K562 (cell line): ENCODE measurements at places on chromosomes 3 and 15.

GRCh38 chr3:169147238-169148008 lies 516.1 kb downstream of the MECOM start:
- DNase-seq, result peak; percentile 78

GRCh38 chr3:180932819-180933218 lies 20.3 kb downstream of the FXR1 start:
- no peak for DNase-seq

GRCh38 chr3:127967316-127967715 lies 52.3 kb downstream of the KBTBD12 start:
- DNase-seq, result no peak

- peak; percentile 49 for DNase-seq
These were observed 94.9 kb downstream of the MEX3B start for GRCh38 chr15:81950841-81951414.

GRCh38 chr3:127908951-127909350 lies 6.1 kb upstream of the KBTBD12 start:
- no peak for DNase-seq

- no peak for DNase-seq
These were observed 16.9 kb upstream of the FAM3D start for GRCh38 chr3:58683466-58683865.

- DNase-seq, result peak; percentile 99
These were observed at the start of gene FBXL2 for GRCh38 chr3:33277193-33277882. FBXL2 (plus strand) TSS chr3:33277442; CDS start chr3:33277513, 71 bp downstream.

- DNase-seq, result no peak
These were observed 50.7 kb downstream of the CA12 start for GRCh38 chr15:63330926-63331325.

- no peak for DNase-seq
These were observed 8.5 kb downstream of the POC1A start for GRCh38 chr3:52145736-52146110.

- no peak for DNase-seq
These were observed 63.6 kb upstream of the NR2E3 start for GRCh38 chr15:71746719-71747118.

GRCh38 chr3:189724356-189724755 lies 93.2 kb downstream of the TP63 start:
- DNase-seq, result no peak

DNA sequence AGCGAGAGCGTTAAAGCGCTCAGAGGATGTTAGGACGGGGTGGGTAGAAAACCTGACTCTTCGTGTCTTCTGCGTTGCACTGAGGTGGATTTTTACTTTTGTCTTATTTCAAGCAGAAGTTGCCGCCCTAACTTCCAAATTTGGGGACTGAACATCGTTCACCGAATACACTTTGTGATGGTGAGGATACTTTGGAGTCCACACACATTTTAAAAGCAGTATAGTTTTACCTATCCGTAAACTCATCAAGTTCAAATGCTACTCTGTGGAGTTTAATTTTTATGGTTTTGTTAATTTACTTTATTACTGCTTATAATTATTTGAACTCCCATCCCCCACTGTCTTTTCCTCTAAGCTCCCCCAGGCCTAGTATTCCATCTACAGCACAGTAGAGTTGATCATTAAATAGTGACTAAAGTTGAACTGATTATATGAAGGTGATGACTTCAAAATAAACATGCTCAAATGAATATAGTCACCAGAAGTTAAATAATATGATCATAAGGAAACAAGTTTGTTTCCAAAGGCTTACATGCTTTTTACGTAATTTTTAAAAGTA lies 617 bp upstream of the EOGT start:
- DNase-seq, result no peak

DNA sequence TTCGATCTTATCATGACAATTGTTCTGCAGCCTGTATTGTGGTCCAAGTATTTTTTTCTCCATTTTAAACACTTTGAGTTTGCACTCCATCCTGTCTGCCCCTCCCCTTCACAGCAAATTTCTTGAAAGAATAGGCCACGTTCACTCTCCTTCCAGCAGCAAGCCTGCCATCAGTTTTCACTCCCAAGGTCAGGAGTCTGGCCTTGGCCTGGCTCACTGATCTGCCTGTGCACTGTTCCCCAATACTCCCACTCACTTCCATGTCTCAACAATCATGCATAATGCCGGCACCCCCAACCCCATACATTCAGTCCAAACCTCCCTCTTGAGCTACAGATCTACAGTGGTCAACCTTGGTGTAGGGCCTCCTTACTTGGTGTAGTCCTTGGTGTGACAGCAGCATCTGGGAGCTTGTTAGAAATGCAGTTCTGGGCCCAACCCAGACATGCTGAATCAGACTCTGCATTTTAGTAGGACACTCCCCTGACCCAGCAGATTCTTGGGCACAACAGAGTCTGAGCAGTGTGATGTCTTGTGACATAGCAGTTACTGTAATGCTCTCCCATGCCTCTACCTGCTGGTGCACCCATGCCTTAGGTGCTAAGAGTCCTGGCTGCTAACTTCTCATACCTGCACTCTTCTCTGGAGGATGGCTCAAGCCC lies 58.3 kb upstream of the XCR1 start:
- DNase-seq, result no peak

DNA sequence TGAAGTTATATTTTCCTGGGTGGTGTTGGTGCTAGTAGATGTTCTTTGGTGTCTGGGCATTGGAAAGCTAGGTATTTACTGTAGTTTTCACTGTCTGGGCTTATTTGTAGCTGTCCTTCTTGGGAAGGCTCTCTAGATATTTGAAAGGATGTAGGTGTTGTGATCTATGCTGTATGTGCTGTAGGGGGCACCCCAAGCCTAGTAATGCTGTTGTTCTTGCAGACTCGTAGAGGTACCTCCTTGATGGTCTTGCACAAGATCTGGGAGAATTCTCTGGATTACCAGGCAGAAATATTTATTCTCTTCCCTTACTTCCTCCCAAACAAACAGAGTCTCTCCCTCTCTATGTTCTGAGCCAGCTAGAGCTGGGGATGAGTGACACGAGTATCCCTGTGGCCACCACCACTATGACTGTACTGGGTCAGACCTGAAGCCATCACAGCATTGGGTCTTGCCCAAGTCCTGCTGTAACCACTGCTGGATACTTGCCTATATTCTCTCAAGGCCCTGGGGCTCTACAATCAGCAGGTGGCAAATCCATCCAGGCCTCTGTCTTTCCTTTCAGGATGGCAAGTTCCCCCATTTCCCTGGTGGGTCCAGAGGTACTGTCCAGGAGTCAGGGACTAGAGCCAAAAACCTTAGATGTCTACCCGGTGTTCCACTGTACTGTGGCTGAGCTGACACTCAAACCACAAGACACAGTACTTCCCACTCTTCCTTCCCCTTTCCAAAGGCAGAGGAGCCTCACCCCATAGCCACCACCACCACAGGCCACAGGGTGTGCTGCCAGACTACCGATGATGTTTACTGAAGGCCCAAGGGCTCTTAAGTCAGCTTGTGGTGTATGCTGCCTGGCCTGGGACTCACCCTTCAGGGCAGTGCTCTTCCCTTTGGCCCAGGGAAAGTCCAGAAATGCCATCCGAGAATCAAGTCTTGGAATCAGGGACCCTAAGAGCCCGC lies 195.2 kb upstream of the DPPA4 start:
- no peak for DNase-seq

DNA sequence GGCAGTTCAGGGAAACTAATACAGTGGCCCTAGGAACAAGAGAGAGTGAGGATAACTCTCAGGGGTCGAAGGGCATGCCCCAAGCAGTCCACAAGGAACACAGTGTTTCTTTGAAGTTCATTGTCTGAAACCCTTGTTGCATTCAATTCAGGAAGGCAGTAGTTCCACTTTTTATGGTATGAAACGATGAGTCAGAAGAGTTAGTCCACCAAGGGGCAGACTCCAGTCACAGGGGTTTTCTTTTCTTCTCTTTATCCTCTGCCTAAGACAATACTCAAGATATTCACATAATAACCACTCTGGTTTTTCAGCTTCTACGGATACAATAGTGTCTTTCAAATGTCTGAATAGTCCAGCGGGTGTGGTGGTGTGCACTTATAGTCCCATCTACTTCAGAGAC lies 23.7 kb upstream of the TICRR start:
- DNase-seq, result no peak

- DNase-seq, result peak; percentile 18
These were observed 893 bp downstream of the MGA start for GRCh38 chr15:41661078-41661517.

DNA sequence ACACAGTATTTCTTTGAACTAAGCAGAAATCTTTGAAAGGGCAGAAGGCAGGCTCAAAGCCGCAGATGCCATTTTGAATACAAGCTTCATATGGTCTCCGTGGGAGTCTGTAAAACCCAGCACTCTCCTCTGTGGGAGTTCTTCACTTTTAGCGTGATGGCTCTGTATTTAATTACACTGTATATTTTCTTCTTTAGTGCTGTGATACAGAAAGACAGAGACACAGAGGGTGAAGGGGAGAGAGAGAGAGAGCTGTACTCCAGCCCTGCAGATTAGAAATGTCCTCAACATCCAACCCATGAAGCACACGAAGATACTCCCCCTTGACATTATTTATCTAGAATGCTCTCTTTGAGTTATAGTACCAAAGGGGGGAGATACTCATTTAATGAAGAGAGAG lies 752.6 kb upstream of the NR2F2 start:
- no peak for DNase-seq

DNA sequence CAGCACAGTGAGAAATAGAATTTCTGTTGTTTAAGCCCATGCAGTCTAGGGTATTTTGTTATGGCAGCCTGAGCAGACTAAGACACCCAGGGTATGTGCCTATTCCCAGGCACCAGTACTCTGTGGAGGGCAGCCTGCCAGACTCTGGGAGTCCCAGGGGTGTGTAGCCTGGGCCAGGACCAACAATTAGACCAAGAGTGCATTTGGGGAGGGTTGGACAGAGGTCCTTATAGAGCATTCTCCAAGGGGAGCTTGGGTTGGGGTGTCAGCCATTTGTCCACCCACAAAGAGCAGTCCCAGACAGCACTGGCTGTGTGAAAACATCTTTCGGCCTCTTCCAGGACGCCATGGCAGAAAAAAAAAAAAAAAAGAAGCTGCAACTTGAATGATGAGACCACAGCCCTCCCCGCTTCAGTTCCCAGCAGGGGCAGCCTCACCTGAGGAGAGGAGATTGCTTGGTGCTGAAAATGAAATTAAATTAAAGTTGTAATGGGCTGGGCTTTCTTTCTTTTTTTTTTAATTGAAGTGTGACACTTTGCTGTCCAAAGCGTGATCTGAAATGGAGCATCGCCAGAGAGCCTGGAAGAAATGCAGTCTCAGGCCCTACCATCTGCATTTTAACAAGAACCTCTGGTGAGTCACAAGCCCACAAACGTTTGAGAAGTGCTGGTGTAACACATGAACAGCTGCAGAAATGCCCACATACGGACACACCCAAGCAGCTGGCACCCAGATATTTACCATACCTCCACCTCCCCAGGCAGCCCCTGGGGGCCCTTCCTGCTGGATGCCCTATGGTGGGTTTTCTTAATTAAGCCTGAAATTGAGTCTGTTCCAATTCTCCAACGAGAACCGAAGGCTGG lies 21.3 kb upstream of the CAV3 start:
- DNase-seq, result no peak

DNA sequence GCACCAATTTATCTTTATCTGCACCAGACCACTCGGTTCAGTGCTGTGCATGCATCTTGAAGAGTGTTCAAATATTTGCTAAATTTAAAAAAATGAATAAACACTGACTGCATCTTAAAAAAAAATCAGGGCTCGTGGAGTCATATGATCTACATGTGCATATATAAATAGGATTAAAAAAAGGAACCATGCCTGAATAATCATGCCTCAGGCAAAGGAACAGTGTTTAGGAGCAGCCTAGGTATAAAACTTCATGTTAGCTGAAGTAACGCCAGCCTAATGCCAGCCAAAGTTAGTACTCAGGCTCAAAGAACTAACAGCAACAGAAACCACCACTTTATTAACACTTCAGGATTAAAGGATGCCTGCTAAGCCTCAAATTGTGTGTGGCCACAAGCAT lies 9.5 kb downstream of the ABCC5 start:
- DNase-seq, result no peak

DNA sequence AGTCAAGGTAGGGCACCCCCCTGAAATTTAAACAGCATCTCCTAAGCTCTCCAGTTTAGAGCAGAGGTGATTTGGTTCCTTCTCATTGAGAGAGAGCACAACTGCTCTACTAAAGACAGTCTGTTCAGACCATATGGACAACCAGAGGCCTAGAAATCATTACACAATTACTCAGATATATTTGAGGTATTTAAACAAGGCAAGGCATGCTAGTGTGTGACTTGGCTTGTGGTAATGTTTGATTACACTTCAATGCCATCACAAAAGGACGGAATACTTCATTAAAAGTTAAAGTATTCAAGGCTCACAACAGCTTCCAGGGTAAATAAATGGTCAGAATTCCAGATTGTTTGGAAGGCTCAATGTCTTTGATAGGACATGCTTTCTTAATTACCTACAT lies 110.2 kb downstream of the LRTM1 start:
- DNase-seq, result no peak

- DNase-seq, result no peak
These were observed 63.1 kb downstream of the IL16 start for GRCh38 chr15:81259760-81260298.

- DNase-seq, result no peak
These were observed 297.1 kb downstream of the NSUN3 start for GRCh38 chr3:94359996-94360395.

GRCh38 chr3:118938183-118938961 lies 96.3 kb downstream of the IGSF11 start:
- DNase-seq, result no peak

DNA sequence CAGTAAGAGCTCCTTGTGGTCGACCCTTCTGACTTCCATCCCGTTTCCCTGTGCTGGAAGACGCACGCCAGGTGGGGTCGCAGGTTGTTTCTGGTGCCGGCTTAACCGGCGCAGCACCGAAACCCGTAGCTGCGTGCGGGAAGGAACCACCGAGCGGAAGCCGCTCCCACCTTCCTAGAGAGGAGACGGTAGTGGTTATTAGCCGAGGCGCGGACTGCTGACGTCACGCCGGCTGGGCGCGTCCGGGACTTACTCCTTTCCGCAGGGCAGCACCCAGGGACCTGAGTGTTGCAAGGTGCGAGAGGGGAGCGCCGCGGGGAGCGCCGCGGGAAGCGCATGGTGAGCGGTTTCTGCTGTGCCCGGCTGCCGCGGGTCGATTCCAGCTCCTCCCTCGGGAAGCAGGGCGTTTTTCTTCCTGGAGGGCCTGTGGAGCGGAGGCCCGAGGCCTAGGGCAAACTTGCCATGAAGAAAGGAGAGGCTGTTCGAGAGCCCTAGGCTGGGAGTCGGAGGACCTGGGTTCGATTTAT lies at the start of gene ZNF501:
Gene ZNF501 (plus strand): TSS at position 252 of the 527 bp plus-strand sequence. CDS start 4,787 bp downstream, outside the sequence.
- peak; percentile 94 for DNase-seq

GRCh38 chr15:84840255-84840654 lies 23.1 kb downstream of the ALPK3 start:
- no peak for DNase-seq

DNA sequence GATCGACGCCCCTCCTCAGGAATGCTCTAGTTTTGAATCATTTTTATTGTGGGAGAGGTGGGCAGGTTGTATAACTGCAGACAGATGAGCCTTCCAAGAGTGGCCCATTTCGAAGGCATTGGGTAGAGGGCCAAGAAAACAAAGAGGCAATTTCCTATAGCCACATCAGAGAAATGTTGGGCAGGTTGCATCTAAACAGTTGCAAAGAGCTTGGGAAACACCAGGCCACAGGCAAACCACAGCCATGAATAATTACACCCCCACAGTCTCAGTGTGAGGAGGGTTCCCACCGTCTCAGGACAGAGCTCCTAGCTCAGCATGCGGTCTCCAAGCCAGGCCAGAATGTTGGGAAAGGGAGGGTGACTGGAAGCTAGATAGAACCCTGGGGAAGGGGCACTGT lies 257.3 kb downstream of the ABHD5 start:
- no peak for DNase-seq

- DNase-seq, result no peak
These were observed 360.2 kb upstream of the ARHGEF26 start for GRCh38 chr3:153760948-153761347.
